Stimulated activated CD4-positive, alpha-beta T cell treated with anti-CD3 and anti-CD28 coated beads, TNF-alpha, amount 100 ng/mL, for 48 hours (primary cell): ENCODE measurements at places on chromosomes 6 and 20.

DNA sequence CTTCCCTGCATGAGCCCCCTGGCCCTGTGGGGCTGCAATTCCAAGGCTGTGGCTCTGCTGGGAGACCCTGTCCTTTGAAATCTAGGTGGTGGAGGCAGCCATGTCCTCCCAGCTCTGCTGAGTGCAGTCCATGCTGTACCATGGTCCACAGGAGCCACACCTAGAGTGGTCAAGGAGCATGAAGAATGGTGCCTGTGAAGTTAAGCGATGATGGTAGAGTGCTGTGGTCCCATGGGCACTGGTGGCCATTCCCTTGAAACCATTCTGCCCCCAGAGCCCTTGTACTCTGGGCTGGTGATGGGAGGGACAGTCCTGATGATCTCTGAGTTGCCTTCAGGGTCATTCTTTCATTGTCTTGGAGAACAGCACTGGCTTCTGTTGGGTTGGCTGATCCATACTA, 55.3 kb downstream of the EFCAB8 start:
- DNase-seq = no peak

DNA sequence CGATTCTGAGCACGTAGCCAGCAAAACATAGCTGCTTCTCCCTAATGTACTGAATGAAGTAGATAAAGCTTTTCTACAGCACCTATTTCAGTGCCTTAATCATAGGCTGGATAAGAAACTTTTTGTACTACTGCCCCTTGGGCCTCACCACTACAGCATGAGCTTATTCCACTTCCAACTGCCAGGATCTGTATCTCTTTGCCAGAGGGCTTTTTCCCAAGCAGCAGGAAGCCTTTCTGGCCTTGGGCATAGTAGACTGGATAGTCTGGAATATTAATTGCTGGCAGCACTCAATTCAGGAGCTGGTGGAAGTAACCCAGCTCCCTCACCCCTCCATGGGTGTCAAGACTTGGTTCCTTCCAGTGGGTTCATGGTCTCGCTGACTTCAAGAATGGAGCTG, 43.6 kb downstream of the ANKEF1 start:
- DNase-seq = no peak

DNA sequence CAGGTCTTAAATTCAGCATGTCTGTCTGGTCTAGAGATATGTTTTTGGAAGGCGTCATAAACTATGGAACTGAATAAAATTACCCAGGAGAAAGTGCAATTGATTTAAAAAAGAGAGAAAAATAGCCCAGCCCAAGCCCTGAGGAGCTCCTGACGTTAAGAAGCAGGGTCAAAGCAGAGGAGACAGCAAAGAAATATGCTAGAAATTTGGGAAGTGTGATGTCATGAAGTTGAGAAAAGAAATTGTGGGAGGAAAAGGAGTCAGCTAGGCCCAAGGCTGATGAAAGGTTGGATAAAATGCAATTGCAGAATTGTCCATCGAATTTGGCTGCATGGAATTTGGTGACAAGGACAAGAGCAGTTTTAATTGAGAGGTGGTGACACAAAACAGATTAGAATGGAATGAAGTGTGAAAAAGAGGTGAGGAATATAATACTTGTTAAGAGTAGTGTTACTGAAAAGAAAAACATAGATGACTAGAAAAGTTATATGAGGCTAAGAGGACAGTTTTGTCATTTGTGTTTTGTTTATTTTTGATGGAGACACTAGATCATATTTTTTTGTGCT, 381.6 kb downstream of the LAMA2 start:
- no peak for DNase-seq

DNA sequence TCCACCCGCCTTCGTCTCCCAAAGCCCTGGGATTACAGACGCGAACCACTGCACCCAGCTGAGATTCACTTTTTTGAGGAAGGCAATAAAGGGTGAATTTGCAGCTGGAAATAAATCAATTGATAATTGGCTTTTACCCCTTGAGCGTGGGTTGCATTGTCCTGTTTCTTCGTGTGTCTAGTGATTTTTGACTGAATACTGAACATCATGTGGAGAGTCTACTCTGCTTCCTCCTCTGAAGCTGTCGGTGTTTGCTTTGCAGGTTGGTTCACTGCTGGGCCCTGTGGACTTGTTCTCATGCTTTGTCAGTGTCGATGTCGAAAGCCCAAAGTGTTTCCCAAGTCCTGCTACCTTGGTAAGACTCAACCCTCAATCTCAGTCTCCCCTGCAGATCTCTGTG, 5.8 kb upstream of the EEF1A2 start:
- no peak for DNase-seq

DNA sequence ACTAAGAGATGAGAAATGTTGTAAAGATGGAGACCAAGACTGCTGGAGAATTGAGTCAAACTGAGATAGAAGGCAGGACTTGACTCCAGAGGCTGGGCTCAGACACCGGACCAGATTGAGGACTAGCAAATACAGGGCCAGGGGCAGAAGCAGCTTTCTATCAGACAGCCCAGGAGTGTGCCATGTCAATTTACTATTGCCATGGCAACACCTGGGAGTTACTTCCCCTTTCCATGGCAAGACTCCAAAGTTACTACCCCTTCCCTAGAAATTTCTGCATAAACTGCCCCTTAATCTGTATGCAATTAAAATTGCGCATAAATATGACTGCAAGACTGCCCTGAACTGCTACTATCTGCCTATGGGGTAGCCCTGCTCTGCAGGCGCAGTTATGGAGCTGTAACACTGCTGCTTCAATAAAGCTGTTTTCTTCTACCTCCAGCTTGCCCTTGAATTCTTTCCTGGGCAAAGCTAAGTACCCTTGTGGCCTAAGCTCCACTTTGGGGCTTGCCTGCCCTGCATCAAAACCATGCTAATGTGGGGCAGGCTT, 90.1 kb upstream of the EDN1 start:
- no peak for DNase-seq

- DNase-seq = no peak
Observed at GRCh38 chr20:55514531-55514930, 490.8 kb downstream of the CBLN4 start.

DNA sequence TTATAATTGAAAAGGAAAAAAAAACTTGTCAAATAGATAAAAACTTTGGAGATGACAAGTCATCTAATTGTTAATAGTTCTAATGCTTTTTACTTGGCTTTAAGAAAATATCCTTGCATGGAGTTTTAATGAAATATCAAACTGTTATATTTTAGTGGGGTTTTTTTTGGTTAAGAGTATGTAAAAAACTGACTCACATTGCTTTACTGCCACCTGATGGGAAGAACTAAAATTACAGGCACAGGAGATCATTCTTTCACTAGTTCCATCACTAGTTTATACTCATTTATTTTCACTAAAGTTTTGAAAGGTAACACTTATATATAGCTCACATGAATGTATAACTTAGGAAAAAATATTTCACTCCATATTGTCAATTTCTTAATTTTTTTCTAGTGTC, 309.1 kb downstream of the LMBRD1 start:
- DNase-seq = no peak

- no peak for DNase-seq
Observed at GRCh38 chr6:156832231-156832647, 55.1 kb downstream of the ARID1B start.

DNA sequence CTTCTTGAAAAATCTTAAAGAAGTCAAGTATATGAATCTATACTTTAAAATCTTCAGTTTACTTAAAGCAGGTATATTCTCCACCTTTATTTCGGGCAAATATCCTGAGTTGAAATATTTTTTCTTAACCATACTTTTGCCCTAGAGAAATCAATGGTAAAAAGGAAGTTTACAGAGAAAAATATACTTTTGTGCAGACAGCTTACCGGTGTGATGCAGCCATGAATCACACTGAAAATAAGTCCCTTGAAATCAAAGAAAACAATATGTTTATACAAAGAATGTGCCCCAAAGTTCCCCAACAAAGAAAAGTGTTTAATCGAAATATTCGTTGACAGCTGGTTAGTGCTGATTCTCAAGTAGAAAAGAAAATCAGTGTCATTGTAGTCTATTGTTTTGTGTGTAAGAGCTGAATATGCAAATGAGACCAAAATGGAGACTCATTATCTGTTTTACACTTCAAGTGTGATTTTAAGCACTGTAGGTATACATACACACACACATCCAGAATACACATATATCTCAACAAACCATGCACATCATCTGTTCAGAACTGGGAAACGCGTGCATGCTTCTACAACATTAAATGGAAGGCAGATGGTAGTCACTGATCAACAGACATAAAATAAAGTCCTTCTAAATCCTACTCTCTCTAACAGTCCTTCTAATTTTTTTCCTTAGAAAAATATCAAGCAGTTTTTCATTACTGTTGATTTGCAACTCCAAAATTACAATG, 73.3 kb downstream of the BTBD9 start:
- DNase-seq = no peak

DNA sequence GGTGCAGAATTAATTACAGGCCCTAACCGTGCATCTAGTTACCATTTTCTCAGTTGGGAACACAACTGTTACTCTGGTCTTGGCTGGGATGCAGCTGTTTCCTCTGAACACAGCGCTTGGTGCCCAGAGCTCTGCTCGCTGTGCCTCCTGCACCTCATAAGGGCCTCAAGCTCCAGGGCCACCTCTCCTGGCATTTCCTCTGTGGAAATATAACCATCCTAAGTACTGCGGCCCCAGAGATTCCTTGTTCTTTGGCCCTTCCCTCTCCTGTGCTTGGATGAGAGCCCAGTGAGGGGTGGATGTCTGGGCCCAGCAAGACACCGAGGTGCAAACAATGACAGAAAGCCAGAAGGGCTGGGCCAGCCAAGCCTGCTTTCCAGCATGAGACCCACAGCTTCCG, 169.9 kb upstream of the CST7 start:
- DNase-seq = no peak

DNA sequence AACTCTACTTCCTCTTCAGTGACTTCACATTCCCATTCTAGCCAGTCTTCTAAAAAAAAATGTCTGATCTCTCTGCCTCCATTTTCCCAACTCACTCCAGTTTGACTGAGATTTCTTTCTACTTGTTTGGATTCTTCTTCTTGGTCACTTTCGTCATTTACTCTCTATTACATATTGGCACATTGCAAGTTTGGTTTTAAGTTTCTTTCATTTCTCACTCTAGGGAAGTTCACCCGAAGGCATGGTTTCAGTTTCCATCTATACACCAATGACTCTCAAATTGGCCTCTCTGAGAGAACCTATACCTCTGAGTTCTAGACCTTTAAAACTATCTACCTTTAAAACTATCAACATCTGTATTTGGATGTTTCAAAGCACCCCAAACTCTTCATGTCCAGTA, 51.3 kb downstream of the CD109 start:
- DNase-seq = no peak

DNA sequence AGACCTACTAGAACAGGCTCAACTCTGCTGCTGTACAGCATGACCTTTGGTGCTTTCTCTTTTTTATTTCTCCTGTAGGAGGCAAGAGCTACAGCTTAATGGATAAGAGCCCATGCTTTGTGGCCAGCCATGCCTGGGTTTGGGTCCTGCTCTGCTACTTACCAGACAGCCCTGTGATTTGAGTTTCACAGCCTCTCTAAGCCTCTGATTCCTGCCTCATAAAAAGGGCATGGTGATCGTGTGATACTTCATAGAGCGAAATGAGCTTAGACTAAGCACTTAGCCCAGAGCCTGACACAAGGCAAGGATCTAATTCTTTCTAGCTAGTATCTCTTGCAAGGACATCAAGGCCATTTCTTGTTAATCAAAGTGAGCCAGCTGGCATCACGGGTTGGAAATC, 19.3 kb upstream of the PDE7B start:
- DNase-seq = no peak

- DNase-seq = no peak
Observed at GRCh38 chr6:74735304-74735703, 470.5 kb downstream of the COL12A1 start.

- no peak for DNase-seq
Observed at GRCh38 chr6:160998217-160998616, 6.6 kb downstream of the MAP3K4 start.

GRCh38 chr6:110359556-110359955, 1.4 kb upstream of the METTL24 start:
- DNase-seq = no peak

- peak; percentile 39 for DNase-seq
Observed at GRCh38 chr6:28865401-28866204, 58.2 kb downstream of the TRIM27 start.

DNA sequence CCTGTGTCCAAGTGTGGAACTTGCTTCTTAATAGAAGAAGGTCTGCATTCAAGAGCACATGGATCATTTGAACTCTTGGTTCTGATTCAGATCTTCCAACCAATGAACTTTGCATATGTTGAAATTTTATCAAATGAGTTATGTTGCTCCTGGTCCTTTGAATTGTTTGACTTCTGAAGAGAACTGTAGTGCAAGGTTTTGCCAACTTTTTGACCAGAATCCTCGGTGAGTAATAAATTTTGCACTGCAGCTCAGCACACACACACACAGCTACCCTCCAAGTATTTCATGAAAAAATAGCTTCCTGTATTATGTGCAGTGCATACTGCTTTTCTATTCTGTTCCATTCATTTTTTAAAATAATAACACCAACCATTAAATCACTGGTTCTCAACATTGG, 67.5 kb downstream of the BFSP1 start:
- no peak for DNase-seq
